ENCODE measurements at places on chromosomes 16 and 17.

DNA sequence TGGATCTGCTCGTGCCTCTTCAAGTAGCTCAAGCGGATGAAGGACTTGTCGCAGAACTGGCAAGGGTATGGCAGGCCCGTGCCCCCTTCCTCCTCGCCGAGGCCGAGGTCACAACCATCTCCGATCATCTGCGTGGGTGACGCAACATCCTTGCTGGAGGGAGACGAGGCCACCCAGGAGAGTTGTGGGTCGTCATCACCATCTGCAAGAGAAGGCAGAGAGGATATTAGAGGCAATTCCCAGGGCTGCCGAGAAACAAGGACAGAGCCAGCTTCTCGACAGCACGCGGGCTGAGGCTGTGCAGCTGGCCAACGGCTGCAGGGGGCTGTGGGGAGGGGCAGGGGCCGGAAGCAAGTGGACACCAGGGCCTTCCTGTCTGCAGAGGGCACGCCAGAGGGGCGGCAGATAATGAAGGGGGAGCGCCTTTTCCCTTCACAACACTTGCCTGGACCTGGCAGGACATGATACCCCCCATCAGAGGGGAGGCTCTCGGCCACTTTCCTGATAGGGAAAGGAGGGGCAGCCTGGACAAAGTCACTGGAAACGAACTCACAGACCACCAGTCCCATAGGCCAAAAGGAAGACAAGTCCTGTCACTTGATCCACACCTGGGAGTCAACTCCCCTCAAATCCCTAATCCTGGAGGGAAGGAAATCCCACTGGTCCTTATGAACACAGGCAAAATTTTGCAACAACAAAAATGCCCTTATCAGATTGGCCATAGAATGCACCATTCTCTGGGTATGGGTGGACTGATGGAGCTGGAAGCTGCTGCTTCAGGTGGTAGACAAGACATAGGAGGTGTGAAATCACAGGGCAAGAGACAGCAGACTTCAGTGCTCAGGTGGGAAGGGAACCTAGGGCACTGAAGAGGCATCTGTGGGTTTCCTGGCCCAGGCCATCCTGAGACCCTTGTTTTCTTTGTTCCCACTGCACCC, 217.0 kb downstream of the ZNF423 start:
- no peak for DNase-seq

- DNase-seq = no peak
Observed at GRCh38 chr16:49524947-49525315, 151.3 kb downstream of the C16orf78 start.

DNA sequence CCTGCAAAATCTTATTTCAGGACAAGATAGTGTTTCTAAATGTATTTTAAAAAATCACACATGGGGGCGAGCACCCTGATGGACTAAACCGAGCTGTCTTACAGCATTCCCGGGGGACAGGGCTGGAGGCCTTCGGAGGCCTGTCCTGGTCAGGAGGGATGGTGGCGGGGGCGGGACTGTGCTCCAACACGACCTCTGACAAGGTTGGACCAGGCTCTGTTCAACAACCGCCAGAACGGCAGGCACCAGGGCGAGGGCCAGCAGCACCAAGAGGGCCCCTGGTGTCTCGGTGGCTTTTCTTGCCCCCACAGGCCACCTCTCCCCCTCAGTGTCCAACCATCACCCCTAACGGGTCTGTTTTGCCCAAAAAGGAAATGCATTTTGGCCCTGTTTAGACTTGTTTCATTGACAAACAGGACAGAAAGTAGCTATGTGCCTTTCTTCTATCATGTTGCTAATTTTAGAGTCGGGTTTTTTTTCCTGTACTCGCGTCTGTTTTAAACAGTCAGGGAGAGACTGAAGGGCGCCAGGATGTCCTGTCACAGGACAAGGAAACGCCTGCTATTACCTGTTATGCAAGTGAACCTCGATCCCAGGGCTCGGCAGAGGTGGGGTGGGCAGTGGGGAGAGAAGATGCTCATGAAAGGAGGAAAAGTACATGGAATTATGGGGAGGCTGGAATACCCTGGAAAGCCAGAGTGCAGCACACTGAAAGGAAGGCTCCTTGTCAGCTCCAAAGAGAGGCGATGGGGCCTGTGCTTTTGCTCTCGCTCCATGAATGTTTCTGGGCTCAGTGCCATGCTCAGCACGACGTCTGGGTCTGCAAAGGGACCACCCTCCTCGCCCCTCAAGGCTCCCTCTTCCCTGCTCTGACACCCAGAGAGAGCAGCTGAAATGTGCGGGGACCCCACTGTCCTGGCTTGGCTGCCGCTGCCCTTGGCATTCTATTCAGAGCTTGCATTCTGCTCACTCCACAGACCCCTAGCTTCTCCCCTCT, 11.9 kb downstream of the TMEM204 start:
- DNase-seq = no peak

GRCh38 chr16:84348386-84348888, 19.9 kb upstream of the ATP2C2 start:
- DNase-seq = no peak

DNA sequence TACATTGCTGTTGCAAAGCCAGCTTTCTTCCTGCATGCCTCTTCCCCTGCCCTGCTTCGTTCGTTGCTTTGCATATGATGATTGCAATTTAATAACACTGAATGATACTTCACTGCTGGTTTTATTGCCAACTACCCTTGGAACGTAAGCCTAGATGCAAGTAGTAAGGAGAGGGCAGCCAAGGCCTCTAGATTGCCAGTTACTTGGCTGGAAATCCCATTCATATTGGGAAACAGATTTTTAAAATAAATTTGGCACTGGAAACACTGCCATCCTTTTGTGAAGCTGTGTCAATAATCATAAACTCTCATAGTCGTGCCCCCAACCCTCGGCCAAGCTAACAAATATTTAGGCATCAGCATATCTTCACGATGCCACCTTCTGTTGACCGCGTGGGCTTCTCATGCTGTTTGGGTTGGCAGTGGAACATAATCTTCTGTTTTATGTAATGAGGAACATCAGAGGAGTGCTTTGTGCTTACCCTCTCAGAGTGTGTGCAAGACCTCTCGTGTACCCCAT, 86.5 kb downstream of the MAP2K6 start:
- DNase-seq = no peak

DNA sequence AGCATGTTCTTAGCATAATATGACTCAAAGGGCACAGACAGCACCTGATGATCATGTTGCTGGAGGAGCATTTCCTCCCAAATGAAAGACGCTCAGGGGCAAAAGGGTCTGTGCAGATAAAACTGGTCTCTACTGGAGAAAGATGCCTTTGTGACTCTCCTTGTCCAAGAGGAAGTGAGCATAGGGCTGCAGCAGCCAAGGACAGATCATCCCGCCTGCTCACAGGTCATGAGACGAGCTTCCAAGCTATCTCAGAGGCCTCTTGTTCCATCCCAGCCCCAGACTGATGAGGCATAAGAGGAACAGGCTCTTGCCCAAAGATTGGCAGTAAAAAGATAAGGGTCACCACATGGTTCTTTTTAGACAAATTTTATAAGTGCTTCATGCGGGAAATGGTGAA, 141.8 kb downstream of the KATNIP start:
- no peak for DNase-seq

Measured in ELR (cell line).